Fibroblast of skin of back (primary cell): ENCODE measurements at places on chromosomes 13 and 19.

GRCh38 chr13:26698392-26699196 lies 62.0 kb downstream of the GPR12 start:
- DNase-seq = peak; percentile 73

DNA sequence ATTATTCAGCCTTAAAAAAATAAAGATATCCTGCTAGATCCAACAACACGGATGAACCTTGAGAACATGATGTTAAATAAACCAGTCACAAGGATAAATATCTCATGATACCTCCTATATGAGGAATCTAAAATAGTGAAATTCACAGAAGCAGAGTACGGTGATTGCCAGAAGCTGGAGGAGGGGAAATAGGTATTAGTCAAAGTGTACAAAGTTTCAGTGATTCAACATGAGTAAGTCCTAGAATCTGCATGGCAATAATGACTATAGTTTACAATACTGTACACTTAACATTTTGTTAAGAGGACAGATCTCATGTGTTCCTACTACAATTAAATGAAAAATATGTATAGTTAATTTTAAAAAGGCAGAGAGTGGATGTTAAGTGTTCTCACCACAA lies 206.6 kb upstream of the SLC10A2 start:
- peak; percentile 16 for DNase-seq

GRCh38 chr13:39550931-39551330 lies 52.1 kb downstream of the LHFPL6 start:
- DNase-seq = no peak

- DNase-seq = no peak
These were observed 39.2 kb downstream of the GPC6 start for GRCh38 chr13:93265800-93266199.

- peak; percentile 50 for DNase-seq
These were observed 120.6 kb upstream of the HTR2A start for GRCh38 chr13:47017476-47017875.

DNA sequence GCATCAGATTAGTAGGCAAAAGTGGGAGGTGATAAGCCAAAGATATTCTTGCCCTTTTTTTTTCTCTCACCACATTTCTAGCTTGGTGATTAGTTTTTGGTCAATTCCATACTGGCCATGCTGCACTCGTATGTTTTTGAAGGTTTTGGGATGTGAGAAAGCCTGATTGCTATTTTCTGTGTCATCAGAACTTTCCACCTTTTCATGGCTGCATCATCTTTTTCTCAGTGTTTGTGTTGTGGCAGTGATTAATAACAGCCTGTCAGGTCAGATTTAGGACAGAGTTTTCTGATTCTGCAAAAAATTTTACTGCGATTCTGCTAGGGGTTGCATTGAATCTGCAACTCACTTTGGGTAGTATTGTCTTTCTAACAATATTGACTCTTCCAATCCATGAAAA lies 32.9 kb downstream of the PSG1 start:
- DNase-seq = peak; percentile 24

- DNase-seq = peak; percentile 75
These were observed 67.3 kb downstream of the TRPM4 start for GRCh38 chr19:49224879-49225278.

DNA sequence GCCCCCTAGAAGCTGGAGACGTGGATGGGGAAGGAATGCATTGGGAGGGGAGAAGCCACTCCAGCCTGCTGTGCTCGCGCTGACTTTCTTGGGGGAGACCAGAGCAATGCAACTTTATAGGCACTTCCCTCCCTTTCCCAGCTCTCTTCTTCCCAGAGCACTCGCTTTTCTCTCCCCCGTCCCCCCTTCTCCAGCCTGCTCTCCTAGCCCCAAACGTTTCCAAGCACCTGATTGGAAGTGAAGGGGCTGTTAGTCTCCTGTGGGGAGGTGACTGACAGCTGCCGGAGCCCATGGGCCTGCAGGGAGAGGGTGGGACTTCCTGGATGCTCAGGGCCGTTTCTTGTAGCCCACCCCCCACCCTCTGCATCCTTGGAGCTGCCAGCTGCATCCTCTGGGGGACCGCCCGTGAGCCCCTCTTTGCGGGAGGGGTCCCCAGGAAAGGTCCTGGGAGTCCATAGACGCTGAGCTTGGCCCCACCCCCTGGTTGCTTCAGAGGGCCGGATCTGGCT lies 2.5 kb downstream of the HDGFL2 start:
- peak; percentile 79 for DNase-seq

GRCh38 chr13:84784443-84785153 lies 902.3 kb upstream of the SLITRK1 start:
- DNase-seq = no peak

- DNase-seq = no peak
These were observed at the start of gene LILRA2 for GRCh38 chr19:54573330-54573872. Gene LILRA2 (plus strand): TSS chr19:54573790. CDS start chr19:54573879, 89 bp downstream.

DNA sequence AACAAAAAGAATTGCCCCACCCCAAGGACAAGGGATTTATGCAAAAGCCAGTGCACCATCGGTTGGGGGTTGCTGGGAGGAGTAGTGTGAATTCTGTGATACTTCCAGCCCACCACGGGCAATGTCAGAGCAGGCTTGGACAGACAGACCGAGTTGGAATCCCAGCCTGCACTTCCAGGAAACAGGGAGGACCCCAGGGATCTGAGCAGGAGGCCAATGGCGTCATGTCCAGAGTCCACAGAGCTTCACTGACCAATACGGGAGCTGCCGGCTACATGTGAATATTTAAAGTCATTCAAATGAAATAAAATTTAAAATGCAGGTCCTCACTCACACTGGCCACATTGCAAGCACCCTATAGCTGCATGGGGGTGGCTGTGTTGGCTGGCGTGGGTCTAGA lies 10.9 kb downstream of the ZNRF4 start:
- DNase-seq = no peak

- no peak for DNase-seq
These were observed 30.7 kb upstream of the WASF3 start for GRCh38 chr13:26526702-26527216.

GRCh38 chr13:61600360-61601033 lies 184.8 kb upstream of the PCDH20 start:
- DNase-seq = no peak

DNA sequence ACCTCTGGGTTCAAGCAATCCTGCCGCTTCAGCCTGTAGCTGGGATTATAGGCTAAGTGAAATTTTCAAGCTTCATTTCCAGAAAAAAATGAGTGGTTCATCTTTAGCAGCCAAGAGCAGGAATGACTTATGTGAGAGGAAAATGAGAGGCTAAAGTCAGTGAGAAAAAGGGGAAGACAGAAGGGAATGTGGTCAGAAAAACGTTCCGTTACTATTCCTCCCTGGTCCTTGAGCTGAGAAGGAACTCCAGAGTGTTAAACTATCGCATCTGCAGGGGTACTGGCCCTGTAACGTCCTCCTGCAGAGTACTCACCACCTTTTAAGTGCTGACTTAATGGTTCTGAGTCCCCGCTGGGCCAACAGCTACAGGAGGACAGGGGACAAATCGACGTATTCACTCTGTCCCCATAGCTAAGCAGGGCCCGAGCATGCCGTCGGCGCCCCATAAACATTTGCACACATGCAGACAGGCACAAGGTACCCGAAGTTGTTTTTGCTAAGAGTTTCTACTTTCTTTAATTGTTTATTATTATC lies 88.1 kb downstream of the FLT1 start:
- no peak for DNase-seq

- DNase-seq = peak; percentile 50
These were observed 102.8 kb downstream of the EFNB2 start for GRCh38 chr13:106432636-106433035.

DNA sequence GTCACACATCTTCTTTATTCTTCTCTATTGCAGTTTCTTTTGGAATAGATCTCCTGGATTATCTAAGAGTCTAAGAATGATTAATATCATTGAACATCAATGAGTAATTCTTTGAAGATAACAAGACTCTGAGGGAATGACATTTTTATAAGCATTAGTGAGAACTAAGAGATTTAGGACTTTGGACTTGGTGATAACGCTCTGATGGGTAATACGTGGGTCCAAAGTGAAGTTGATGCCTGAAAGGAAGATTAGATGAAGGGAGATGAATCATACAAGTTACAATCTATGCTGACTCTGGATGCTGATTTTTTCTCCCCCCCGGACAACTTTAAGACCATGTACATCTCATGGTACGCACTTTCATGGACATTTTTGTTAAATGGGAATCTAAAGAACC lies 364.5 kb downstream of the GPC5 start:
- no peak for DNase-seq

- DNase-seq = no peak
These were observed 166.6 kb downstream of the SLITRK6 start for GRCh38 chr13:85632526-85633195.

DNA sequence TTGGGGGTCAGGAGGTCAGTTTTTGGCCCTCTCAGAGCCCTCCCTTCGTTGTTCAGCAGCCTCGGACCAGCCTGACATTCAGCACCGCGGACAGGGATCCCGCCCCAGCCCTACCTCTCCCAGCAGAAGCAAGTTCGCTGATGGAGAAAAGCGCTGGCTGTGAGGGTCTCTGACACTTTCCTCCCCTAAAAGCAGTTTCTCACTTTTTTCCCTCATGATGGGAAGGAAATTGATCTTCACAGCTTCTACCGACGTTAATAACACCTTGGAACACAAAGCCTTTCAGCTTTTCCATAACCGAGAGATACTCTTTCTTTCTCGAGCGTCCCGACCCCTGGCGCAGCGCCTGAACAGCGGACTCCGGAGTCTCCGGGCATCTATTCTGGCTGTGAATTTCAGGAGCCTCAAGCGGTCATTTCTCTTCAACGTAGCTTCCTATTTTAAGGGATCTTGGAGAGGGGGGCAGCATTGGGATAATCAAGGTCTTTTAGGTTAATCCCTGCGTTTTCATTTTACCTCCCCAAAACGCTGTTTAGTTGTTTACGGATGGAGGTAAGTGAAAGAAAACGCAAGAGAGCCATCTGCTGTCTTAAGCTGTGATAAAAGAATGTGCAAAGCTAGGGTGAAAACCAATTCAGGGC lies 467.2 kb downstream of the ITGBL1 start:
- peak; percentile 32 for DNase-seq

- peak; percentile 19 for DNase-seq
These were observed 46.1 kb downstream of the ZDHHC20 start for GRCh38 chr13:21413013-21413412.

DNA sequence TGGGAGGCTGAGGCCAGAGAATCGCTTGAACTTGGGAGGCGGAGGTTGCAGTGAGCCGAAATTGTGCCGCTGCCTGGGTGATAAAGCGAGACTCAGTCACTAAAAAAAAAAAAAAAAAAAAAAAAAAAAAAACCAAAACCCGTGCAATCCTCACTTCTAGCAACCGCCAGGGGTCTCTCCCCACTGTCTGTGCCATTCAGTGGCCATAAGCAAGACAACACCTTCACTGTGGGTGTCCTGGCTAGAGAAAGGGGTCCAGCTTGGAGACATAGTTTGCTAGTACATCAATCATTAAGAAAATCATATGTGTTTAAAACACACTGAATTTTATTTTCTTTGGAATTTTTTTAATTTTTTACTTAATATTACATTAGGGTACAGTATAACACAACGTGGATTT lies 68.2 kb downstream of the RASL11A start:
- no peak for DNase-seq

- DNase-seq = peak; percentile 50
These were observed 224.7 kb downstream of the GGACT start for GRCh38 chr13:100363874-100364273.

DNA sequence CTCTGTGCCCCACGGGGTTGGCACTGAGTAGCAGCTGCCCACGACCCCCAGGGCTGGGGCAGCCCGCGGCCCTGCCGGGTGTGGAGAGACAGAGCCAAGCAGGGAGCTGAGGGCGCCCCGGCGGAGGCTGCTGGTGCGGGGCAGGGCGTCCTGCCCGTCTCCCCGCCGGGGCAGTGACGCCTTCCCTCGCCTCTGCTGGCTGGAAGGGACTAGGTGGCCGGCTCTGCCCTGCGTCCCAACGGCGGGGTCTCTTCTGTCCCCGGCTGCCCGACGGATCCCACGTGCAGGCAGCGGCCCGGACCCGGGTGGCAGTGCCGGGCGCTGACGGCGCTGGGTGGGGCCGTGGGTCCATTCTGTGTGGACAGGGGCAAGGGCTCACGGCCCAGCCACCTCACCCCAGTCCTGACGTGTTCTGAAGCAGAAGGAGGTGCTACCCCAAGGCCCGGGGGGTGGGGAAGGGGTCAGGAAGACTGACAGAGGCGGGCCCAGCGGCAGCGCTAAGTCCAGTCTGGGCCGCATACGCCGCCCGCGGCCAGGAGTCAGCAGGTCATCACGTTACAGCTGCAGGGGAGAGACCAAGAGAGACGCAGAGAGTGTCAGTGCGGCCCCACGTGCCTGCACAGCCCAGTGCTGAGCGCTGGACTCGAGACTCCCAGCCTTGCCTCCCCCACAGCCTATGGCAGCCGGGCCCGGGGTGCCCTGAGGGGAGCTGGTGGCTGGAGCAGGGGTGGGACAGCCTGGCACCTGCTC lies 15.1 kb upstream of the PLPP2 start:
- no peak for DNase-seq

DNA sequence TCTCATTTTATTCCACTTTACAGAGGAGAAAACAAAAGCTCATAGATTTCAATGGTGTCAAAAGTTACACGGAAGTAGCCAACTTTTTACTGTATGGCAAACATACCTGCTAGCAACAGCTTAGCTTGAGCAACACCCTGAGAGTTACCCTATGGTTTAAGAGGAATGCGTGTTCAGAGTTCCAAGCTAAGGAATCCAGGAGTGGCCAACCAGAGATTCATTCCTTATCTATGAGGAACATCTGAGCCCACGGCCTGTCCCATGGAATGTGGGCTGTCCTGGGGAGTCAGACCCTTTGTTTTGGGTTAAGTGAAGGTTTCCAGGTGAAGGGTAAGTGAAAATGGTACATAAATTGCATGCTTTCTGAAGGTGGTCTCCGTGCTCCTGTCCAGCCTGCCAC lies 67.5 kb downstream of the STARD13 start:
- peak; percentile 86 for DNase-seq

- DNase-seq = no peak
These were observed 197.7 kb upstream of the RNF113B start for GRCh38 chr13:98374750-98375149.

DNA sequence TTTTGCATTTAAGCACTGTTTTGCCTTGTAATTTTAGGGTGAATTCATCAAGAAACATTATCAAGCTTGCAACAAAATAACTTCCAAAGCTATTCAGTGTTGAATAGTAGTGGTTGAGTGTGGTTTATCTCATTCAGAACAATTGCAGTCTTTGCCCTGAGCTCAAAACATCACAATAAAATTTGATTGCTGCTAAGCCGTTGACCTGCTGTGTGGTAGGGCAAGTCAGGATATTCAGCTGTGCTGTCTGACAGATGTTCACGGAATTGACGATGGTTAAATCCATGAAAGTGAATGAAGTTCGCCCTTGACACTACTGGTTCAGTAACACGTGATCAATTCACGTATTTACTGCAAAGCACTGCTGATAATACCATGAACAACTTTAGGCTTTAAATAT lies 66.9 kb downstream of the GJA3 start:
- no peak for DNase-seq

DNA sequence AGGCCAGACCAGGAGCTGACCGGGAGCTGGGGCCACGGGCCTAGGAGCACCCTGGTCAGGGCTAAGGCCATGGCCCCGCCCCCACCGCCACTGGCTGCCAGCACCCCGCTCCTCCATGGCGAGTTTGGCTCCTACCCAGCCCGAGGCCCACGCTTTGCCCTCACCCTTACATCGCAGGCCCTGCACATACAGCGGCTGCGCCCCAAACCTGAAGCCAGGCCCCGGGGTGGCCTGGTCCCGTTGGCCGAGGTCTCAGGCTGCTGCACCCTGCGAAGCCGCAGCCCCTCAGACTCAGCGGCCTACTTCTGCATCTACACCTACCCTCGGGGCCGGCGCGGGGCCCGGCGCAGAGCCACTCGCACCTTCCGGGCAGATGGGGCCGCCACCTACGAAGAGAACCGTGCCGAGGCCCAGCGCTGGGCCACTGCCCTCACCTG lies 6.6 kb downstream of the SPHK2 start:
- DNase-seq = no peak
